ENCODE measurements at places on chromosomes 2 and 18.

- peak overlapping the region; percentile 95 for H3K27ac ChIP-seq
- peaks cover 33% of the 10 kb centered on the region for H3K36me3 ChIP-seq
- peak overlapping the region; percentile 76 for H3K4me3 ChIP-seq
- H3K27me3 ChIP-seq = no peaks in the 10 kb centered on the region
- DNase-seq = peak; percentile 70
- peaks cover 8% of the 10 kb centered on the region for H3K4me1 ChIP-seq
These were observed 571 bp downstream of the EEF1B2 start for GRCh38 chr2:206160125-206160806.

DNA sequence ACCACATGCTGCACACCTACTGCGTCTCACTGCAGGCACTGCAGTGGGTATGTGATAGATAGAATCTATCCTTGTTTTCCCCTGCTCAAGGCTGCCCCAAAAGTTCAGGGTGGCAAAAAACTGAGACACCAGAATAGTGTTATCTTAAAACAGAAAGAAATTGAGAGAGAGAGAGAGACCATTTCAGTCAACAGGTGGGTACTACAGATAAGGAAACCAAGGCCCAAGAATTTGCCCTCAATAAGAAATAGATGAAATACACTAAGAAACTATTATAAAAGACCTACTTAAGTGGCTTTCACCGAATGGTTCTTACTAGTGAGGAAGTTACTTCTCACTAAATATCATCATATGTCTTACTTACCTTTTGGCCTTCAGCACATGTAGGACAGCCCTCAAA is 27.9 kb downstream of the EPG5 start:
- H3K36me3 ChIP-seq = peaks cover 33% of the 10 kb centered on the region
- no peak overlapping the region for H3K4me3 ChIP-seq
- no peak overlapping the region for H3K27ac ChIP-seq
- H3K4me1 ChIP-seq = no peaks in the 10 kb centered on the region

GRCh38 chr2:161075701-161076100 is 84.5 kb upstream of the TANK start:
- DNase-seq = no peak
- H3K4me1 ChIP-seq = no peaks in the 10 kb centered on the region
- H3K4me3 ChIP-seq = no peak overlapping the region
- H3K36me3 ChIP-seq = no peaks in the 10 kb centered on the region

DNA sequence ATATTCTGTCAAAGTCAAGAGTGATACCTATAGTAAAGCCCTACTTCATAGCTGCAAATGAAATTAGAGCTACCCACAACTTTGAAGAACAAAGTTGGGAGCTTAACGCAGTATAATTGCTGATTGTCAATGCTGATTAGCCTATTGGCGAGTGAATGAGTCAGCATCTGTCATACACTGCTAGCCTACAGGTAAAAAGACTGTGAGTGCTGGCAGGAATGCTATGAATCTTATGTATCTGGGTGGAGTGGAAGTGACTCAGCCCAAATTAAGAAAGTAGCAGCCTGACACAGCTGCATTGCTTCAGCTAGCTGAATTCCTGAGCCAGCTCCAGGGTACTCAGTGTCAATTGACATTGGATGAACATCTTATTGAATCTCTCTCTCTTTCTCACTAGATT is 179.4 kb upstream of the DCC start:
- H3K4me1 ChIP-seq = no peaks in the 10 kb centered on the region
- no peaks in the 10 kb centered on the region for H3K36me3 ChIP-seq
- H3K27me3 ChIP-seq = no peaks in the 10 kb centered on the region
- peak; percentile 2 for DNase-seq
- no peak overlapping the region for H3K27ac ChIP-seq

DNA sequence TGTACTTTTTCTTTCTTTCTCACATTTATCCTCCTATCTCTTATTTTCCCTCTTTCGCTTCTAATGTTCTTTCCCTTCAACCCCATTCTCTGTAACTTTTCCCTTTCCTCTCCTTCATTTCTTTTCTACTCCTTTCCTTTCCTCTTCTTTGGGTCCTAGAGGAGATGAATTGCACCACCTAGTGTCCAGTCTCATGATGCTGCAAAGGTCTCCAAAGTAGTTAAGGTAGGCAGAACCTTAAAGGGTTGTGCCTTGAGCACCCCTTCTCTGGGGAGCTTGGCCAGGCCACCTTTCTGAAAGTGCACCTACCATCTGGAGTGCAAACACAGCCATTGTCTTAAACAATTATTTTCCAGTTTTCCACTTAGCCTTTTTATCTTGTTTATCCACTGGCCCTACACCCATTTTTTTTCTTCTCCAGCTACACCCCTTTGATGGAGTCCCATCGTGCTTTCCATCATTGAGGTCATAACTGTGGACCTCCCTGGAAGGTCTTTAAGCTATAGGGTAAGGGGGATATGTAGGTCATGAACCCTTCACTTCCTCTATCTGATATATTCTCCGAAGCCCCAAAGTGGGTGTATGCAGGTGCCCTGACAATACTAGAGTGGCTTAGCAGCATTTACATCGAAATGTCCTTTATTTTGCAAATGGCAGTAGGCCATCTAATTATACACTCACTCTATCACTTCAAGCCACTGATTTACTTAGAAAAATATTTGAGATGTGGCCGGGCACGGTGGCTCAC is 155.9 kb downstream of the ESCO1 start:
- H3K36me3 ChIP-seq = no peaks in the 10 kb centered on the region
- H3K4me3 ChIP-seq = no peak overlapping the region
- peak; percentile 58 for DNase-seq
- H3K4me1 ChIP-seq = no peaks in the 10 kb centered on the region
- H3K27ac ChIP-seq = no peak overlapping the region
- no peaks in the 10 kb centered on the region for H3K27me3 ChIP-seq

DNA sequence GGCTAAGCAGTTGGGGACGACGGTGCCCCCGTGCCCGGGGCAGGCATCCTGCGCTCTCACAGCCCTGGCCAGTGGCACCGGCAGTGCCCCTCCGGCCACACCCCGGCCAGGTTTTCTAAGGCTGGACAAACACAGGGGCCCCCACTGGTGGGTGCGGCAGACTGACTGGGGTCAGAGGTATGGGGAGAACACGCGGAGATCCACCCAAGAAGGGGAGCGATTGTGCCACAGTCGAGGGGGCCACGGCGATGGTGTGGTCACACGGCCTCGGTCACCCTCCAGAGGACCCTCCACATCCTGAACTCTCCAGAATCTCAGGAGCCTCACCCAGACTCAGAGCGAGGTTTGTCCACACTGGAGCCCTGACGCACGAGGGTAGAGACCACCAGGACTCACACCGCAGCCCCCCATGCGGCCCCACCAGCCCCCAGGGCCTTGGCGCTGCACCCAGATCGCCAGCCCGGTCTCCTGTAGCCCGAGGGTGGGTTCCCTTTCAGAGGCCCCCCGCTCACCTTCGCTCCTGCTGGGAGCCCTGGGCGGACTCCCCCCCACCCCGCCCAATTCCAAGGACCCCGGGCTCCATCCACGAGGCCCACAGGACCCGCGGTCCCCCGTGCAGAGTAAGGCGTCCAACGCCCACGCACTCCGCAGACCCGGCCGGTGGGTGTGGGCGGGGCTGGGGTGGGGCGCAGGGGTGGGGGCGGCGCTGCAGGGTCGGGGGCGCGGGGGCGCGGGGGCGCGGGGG is 15.2 kb downstream of the PDCD1 start:
- no peak overlapping the region for H3K4me3 ChIP-seq
- H3K4me1 ChIP-seq = no peaks in the 10 kb centered on the region
- H3K27me3 ChIP-seq = peaks cover 28% of the 10 kb centered on the region
- H3K27ac ChIP-seq = no peak overlapping the region

DNA sequence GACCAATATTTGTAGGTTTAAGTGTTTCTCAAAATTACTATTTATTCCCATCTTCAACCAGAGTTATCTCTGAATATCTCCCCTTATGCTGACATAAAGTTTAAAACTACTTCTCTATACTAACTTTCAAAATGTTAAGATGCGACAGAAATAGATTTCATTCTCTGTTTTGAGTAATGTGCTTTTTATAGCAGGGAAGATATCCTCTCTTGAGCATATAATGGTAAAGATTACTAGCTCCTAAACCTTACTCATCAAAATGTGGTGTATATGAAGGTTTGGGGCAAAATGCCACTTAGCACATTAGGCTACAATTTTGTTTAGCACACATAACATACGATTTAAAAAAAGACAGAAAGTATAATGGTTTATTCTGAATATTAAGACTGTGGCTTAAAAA is 54.4 kb downstream of the CWC22 start:
- H3K36me3 ChIP-seq = peaks cover 42% of the 10 kb centered on the region
- no peaks in the 10 kb centered on the region for H3K4me1 ChIP-seq
- no peak overlapping the region for H3K4me3 ChIP-seq

DNA sequence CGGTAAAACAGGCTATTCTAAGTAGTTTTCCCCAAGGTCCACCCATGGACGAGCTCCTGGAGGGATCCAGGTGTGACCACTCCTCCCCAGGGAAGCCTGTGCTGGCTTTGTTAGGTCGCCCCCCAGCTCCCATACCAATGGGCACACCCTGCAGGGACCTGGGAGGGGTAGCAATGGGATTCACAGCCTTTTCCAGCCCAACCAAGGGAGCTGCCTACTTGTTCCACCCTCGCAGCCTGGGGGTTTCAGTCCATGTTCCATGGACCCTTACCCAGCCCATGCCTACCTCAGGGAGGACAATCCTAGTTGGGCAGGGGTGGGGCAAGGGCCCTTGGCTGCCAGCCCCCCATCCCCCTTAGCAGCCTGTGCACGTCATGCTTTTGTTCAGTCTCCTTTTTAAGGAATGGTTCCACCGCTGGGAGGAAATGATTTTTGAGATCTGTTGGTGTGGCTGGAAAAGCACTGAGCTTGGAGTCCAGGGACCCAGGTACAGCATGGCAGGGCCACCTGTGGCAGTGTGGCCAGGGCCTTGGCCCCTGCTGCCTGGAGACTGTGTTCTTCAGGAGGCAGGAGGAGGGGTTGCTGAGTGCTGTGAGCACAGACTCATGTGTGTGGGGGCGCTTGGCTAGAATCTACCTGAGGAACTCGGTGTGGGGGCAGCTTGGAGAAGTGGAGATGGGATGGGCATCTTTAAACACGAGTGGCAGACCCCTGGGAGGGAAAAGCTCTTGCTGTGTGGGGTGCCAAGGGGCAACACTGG is 166.8 kb downstream of the TWIST2 start:
- H3K27me3 ChIP-seq = no peaks in the 10 kb centered on the region
- no peaks in the 10 kb centered on the region for H3K4me1 ChIP-seq
- H3K4me3 ChIP-seq = no peak overlapping the region
- no peak overlapping the region for H3K27ac ChIP-seq
- H3K36me3 ChIP-seq = no peaks in the 10 kb centered on the region
- no peak for DNase-seq

GRCh38 chr2:190221429-190221828 is 98.2 kb downstream of the HIBCH start:
- H3K27me3 ChIP-seq = no peaks in the 10 kb centered on the region
- H3K36me3 ChIP-seq = no peaks in the 10 kb centered on the region
- no peak for DNase-seq
- H3K4me3 ChIP-seq = no peak overlapping the region
- H3K4me1 ChIP-seq = no peaks in the 10 kb centered on the region

- H3K27me3 ChIP-seq = no peaks in the 10 kb centered on the region
- no peaks in the 10 kb centered on the region for H3K36me3 ChIP-seq
These were observed 78.8 kb upstream of the GAREM1 start for GRCh38 chr18:32549248-32550110.

DNA sequence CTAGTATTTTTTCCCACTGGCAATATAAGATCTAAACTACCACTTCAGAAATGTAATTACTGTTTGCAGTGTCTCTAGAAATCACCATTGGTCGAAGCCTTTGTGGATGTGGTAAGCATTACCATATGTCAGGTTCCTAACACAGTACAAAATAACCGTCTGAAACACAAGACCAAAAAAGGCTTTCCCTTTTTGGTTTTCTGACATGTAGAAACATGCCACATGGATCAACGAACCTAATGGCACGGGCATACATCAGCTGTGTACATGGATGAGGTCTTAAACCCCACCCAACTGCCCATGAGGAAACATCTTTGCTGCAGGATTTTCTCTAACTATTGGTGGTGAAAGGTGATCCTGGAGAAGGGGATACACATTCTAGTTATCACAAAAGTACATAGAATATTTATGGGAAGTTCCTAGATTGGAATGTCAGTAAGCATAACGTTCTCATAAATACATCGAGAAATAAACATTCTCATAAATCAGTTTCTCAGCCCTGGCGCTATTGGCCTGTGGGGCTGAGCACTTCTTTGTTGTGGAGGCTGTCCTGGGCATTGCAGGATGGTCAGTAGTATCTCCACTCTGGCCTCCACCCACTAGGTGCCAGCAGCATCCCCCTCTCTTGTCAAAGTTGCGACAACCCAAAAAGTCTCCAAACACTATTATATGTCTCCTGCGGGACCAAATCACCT is 9.0 kb downstream of the VIT start:
- H3K27me3 ChIP-seq = no peaks in the 10 kb centered on the region
- H3K4me1 ChIP-seq = peaks cover 10% of the 10 kb centered on the region
- DNase-seq = no peak
- H3K4me3 ChIP-seq = no peak overlapping the region

DNA sequence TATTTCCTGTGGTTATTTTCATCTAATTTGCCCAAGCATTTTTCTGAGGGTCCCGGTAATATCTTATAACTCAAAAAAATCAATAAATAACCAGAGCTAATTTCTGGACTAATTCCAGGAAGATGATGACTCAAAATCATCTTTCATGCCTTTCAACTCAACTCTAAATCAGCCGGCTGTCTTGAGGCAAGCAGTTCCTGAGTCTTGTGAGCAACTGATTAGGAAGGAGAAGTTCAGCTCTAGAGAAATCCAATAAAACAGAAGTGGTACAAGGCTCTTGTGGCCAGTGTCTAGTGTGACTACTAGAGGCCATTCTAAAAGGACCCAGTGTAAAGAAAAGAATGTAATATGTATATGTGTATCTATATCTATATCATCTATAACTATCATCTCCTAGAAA is 890.4 kb downstream of the TRIB2 start:
- H3K4me3 ChIP-seq = no peak overlapping the region
- no peaks in the 10 kb centered on the region for H3K36me3 ChIP-seq
- DNase-seq = no peak
- no peaks in the 10 kb centered on the region for H3K27me3 ChIP-seq
- no peaks in the 10 kb centered on the region for H3K4me1 ChIP-seq
- no peak overlapping the region for H3K27ac ChIP-seq

GRCh38 chr2:95552911-95553310 is 38.9 kb upstream of the TRIM43 start:
- no peaks in the 10 kb centered on the region for H3K27me3 ChIP-seq
- H3K4me1 ChIP-seq = no peaks in the 10 kb centered on the region
- no peak overlapping the region for H3K4me3 ChIP-seq
- no peaks in the 10 kb centered on the region for H3K36me3 ChIP-seq

GRCh38 chr18:76263046-76264005 is 231.7 kb downstream of the ZNF516 start:
- no peak overlapping the region for H3K4me3 ChIP-seq
- H3K27ac ChIP-seq = no peak overlapping the region
- no peaks in the 10 kb centered on the region for H3K4me1 ChIP-seq
- no peak for DNase-seq
- no peaks in the 10 kb centered on the region for H3K27me3 ChIP-seq

- H3K4me1 ChIP-seq = no peaks in the 10 kb centered on the region
- H3K27me3 ChIP-seq = no peaks in the 10 kb centered on the region
- no peaks in the 10 kb centered on the region for H3K36me3 ChIP-seq
These were observed 315.3 kb downstream of the CYP26B1 start for GRCh38 chr2:71832388-71832787.

DNA sequence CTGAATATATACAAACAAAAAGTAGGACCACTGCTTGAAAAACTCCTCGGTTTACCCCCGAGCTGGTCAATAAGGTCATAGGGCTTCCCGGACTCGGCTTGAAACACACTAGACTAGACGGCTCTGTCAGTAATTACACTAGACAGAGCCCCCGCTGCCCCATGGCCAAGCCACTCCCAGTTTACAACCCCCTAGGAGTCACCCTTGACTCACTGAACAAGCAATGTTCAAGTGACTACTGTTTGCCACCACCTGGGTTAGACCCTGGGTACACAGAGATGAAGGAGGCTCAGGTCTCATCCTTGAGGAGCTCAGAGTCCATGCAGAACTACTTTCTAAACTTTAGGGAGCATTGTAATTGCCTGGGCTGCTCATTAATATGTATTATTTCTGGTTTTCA is 13.7 kb upstream of the PRELID3A start:
- no peak overlapping the region for H3K4me3 ChIP-seq
- H3K27ac ChIP-seq = no peak overlapping the region

Measured in cardiac muscle cell (in vitro differentiated cells and primary cell).